ENCODE measurements at places on chromosomes 16 and 17.

GRCh38 chr17:82734987-82735866, at the start of gene FN3K:
Gene FN3K, plus strand, starts transcription at chr17:82735615. Its CDS starts 22 bp downstream, at chr17:82735637.
- peak; percentile 13 for DNase-seq

GRCh38 chr16:61969077-61969382, 67.2 kb downstream of the CDH8 start:
- no peak for DNase-seq

GRCh38 chr17:27284811-27285415, 9.0 kb upstream of the WSB1 start:
- DNase-seq, result no peak

- DNase-seq, result no peak
These were observed 3.2 kb downstream of the CBX4 start for GRCh38 chr17:79835953-79836509.

DNA sequence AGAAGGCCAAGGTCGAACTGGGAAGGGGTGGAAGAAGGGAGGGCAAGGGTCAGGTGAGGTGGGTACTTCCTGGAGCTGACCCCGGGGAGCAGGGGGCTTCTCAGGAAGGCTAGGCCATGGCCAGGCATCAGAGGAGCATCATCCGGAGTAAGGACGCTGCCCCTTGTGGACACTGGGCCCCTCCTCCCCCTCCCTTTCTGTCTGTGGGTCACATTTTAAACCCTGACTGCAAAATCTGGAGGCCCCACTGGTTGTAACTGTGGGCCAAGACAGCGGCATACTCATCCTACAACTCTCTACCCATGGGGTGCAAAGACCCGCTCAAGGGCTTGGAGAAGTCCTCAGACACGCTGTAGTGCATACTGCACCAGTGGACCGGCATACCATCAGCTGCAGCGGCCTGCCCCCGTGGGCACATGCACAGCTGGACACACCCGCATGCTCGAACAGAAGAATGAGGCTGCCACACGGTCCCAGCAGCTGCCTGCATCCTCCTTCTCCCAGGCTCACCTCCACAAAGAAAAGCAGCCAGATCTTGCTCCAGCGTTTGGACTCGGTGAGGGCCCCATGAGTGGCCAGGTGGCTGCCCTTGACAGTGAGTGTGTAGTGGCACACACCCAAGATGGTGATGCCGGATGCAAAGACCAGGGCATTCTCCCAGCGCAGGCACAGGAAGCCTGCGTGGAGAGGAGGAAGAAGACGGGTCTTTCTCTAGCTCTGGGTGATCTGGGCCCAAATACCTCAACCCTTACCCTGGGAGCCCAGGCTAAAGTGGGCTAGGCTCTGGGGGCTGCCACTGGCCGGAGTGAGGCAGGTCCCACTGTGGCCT, 1.2 kb downstream of the FADS6 start:
- no peak for DNase-seq

- no peak for DNase-seq
These were observed 5.9 kb downstream of the SLC38A7 start for GRCh38 chr16:58678716-58679115.

GRCh38 chr17:67974185-67974584, 22.1 kb downstream of the C17orf58 start:
- no peak for DNase-seq

DNA sequence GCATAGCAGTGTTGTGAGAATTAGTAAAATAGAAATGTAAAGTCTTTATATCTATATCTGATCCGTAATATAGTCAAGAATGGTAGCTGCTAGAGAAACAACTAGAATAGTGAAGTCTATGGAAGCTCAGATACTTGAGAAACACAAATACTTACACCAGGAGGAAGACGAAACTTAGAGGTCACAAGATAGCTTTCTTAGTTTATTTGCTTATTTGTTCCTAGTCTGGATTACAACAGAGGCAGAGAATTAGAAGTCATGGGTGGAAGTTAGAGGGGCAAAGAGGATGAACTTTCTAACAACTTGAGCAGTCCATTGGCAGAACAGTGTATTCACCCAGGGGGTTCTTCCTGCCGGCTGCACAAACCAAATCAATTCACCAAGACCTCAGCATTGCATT, 13.9 kb downstream of the GNGT2 start:
- no peak for DNase-seq

- DNase-seq, result no peak
These were observed 15.0 kb upstream of the MPHOSPH6 start for GRCh38 chr16:82185012-82185411.

DNA sequence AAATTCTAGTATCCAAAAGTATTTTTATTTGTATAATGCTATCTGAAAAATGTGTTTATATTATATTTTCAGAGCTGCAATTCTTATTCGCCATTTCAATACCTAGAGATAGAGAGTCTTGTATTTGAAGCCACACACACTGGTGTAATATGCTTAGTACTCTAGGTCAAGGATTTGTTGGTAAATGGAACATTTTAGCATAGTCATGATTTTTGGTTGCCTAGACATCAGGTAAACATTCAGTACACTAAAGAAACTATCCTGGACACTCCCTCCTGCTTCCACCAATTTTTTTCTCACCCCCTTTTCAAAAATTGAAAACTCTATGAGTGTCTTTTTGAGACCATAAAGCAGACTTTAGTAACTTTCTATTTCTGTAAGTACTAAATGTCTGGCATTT, 20.8 kb downstream of the ABHD15 start:
- no peak for DNase-seq

DNA sequence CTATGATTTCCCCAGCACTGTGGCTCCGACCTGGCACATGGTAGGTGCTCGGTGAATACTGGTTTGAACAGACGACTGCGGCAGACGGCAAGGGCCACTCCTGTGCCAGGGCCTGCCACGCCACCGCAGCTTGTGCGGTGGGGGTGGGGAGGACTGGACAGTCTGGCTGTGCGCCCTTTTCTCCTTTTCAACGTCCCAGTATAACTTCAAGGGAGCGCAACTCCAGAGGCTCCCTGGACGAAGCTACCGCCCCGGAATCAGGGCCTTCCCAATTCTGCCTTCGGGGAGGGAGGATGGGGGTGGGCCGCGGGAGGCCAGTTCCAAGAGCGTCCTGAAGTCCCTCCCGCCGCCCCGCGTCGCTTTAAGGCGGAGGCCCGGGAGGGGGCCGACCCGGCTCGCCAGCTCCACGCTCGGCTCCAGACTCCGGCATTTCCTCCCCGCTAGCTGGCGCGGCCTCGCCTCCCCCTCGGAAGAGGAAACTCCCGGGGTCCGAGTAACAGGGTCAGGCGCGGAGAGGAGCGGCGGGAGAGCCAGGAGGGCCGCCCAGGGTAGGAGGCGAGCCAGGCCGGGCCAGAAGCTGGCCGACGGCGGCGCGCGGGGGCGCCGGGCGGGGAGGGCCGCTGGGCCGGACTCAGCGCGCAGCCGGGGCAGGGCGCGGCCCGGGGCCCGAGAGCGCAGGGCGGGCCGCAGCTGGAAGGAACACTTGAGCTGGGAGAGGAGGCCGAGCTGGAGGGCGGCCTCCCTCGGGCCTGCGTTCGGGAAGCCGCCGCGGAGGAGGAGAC, at the start of gene ITPRIPL2:
Gene ITPRIPL2 (plus strand): TSS at position 388 of the 782 bp plus-strand sequence. CDS start 498 bp downstream, outside the sequence.
- DNase-seq, result no peak

GRCh38 chr17:38886643-38887010, 16.8 kb downstream of the LASP1 start:
- no peak for DNase-seq

- no peak for DNase-seq
These were observed 32.7 kb upstream of the SLC6A2 start for GRCh38 chr16:55622930-55623561.

GRCh38 chr17:70099294-70099693, 24.3 kb downstream of the KCNJ16 start:
- DNase-seq, result no peak

GRCh38 chr16:67504031-67505021, 21.0 kb upstream of the AGRP start:
- peak; percentile 74 for DNase-seq

DNA sequence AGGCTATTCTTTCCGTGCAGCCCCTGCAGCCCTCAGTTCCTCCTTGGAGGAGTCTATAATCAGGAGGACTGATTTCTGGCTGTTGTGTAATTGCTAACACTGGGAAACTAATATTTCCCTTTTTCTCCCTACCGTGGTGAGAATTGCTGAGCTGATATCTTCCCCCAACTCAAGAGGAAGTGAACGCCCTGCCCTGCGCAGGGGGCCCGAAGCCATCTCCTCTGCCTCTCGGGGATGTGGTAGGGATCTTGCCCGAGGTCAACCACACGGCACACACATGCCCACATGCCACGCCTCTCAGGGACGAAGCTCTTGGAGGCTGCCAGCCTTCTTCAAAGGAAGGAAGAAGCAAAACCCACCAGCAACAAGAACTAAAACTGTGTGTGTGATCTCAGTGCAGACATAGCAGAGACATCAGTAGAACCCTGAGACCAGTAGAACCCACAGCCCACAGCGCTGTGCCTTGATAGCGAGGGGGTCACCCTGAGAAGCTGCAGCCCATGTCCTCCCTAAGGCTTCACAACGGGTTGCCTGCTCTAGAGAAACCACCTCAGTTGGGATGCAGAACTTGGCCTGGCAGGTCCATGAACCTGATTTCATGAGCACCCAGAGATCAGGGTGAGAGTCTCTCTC, 8.9 kb upstream of the ULK2 start:
- DNase-seq, result peak; percentile 44

DNA sequence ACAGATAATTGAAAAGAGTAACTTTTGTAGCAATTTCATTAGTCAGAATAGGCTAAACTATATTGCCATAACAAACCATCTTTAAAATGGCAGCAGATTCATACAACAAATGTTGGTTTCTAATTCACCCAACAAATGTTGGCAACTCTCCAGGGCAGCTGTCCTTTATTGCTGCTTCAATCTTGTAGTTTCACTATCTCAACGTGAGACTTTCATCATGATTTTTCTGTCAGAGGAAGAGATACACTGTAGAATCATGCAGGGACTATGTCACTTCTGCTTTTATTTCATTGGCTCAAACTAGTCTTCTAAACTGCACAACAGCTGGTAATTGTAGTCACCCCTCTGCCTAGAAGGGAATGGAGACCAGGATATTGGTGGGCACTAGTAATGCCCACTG, 174.2 kb downstream of the TANC2 start:
- no peak for DNase-seq

DNA sequence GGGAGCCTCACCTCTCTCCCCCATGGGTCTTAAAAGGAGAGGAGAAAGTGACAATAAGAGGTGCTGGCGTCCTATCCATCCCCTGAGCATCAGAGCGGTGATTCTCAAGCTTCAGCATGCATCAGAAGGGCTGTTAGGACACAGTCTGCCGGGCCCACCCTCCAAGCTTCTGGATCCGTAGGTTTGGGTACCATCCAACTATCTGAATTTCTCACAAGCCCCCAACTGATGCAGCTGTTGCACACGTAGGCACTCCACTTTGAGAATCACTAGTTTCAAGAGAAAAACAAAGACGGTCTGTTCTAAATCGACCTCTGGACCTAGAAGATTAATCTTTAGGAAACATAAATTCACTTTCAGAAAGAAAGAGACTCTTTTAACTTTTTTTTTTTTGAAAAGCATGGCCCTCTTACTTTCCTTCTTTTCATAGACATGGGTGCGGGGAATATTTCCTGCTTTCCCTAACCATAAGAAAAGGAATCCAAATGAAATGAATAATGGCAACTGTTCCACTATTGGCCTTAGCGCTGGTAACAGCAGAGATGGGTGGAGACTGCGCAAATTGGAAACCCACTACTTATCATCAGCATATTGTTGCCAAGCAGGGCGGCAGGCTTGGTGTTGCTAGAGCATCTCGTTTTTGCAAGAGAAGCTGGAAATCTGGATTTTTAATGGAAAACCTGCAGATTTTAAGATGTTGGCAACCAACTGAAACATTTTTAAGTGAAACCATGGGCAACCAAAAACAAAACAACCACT, 144.4 kb downstream of the GAS7 start:
- DNase-seq, result no peak

- DNase-seq, result no peak
These were observed 5.8 kb downstream of the KIF18B start for GRCh38 chr17:44941712-44942331.

DNA sequence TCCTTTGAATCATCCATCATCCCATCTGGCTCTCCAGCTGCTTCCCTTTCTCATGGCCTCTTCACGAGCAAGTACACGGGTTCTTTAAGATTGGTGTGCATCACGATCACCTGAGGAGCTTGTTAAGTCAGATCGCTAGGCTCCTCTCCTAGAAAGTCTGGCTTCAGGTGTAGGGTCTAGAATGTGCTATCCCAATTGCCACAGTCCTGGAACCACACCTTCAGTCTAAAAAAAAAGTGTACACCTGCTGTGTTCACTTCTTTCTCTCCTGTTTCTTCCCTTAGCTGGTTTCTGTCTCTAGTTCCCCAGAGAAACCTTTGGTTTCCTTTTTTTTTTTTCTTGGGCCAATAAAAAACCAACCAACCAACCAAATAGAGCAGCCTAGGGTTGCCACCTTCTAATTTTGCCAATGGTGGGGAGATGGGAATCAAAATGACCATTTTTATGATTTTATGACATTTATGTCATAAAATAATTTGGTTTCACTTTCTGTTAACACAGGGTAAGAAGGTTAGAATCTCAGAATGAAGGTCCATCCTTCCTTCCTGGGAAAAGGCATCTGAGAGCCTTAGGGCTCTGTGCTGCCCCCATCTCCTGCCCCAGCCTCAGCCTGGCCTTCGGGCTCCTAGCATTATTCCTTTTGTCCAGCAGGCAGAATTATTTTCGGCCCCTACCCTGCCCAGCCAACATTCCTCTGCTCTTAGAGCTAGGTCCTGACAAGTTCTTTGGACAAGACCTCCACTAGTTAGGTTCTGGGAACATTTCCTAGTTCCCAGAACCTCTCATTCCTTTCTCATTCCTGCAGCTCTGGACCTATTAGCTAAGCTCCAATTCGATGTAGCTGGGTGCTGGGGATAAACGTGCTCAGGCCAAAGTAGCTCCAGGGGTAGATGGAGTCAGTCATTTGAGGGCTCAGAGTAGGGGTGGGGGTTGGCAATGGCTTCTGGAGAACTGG, 1.9 kb upstream of the GGT6 start:
- DNase-seq, result no peak

DNA sequence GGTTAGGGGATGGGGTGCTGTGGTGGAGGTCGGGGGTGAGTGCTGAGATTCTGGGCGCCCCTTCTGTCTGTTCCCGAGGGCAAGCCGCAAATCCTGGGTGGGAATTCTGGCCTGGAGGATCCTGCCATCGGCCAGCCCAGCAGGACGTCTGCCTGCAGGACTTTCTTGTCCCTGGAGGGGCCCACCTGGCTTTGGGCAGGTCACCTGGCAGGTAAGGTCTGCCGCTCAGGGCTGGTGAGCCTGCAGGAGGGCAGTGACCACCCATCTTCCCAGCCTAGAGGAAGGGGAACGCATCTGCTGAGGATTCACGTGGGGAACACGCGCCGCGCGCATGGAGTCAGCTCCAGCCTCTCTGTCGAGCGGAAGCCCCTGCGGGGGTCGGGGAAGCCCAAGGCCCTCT, 5.4 kb downstream of the RNF222 start:
- no peak for DNase-seq

GRCh38 chr16:1403733-1404132, 10.8 kb downstream of the UNKL start:
- no peak for DNase-seq
